Islet precursor cell (in vitro differentiated cells): ENCODE measurements at places on chromosomes 11 and 22.

DNA sequence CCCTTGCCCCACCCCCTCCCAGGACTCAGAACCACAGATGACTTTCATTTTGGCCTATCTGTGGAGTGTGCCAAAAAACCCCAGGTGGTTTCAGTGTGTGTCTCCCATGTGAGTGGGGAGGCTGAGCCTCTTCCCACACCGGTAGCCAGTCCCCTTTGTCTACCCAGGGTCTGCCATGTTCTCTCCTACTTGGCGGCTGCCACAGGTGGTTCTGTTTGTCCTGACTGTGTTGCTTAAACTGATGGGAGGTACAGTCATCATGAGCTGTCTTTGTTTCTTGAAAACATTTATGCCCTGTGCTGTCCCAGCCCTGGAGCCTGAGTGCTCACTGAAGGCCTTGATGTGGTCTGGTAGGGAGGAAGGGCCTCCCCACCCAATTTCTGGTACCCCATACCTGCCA is 39.7 kb upstream of the SUSD2 start:
- DNase-seq, result no peak

- DNase-seq, result no peak
Measured at GRCh38 chr11:133762538-133762937, 82.8 kb downstream of the SPATA19 start.

DNA sequence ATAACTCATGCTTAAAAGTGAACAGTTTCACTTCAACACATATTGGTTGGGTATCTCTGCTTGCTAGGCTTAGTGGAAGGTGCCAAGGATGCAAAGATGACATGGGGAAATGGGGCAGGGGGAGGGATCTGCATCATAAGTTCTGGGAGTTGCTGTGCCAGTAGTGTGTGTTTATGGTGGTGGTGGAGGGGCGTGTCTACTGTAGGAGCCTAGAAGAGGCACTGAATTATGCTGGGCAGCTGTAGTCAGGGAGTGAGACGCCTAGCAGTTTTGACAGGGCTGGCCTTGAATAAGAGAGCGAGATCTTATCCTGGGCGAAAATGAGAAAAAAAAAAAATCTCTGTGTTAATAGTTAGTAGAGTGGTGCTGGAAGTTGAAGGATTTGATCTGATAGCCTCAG is 3.0 kb downstream of the ELMOD1 start:
- DNase-seq, result peak; percentile 61

DNA sequence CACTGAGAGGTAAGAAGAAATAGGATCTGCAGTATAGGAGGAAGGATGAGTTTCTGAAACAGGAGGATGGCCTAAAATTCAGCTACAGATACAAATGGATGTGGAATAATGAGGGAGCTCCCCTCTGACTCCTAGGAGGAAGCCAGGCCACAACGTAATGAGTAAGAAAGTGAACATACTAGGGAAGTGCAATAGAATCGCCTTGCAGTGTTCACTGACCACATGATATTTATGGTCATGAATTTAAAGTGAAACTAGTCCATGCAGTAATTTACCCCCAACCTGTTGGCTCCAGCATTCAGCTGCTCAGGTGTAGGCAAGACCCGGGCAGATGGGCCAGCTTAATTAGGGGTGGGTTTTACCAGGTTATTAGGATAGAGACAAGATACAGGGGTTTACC is 101.7 kb downstream of the DEUP1 start:
- DNase-seq, result no peak

DNA sequence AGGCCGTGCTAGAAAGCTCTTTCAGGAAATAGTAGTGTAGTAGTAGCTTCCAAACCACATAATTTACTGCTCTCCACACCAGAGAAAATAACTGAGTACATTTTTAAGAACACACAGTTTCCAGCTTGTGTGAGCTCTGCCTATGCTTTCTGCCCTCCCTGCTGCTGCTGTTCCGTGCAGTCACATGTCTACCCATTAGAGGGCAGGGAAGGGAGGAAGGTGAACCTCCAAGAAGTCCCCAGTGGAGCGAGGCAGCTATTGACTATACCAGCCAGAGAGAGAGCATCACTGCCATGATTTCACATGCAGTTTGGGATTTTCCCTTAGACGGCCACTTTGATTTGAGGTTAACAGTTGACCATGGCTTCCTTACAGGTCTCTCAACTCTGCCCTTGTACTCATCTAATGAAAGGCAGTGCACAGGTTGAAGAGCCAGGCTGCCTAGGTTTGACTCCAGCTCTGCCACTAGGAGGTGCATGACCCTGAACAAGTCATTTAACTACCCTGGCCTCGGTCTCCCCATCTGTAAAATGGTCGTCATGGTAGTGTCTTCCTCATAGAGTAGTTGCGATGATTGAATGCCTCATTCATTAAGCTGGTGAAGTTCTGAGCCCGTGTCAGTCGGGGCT is 19.7 kb upstream of the CTTN start:
- DNase-seq, result no peak

GRCh38 chr11:68968306-68969250 is 12.2 kb downstream of the MRGPRD start:
- DNase-seq, result peak; percentile 44

GRCh38 chr11:46972343-46972742 is 35.8 kb downstream of the CSTPP1 start:
- no peak for DNase-seq

DNA sequence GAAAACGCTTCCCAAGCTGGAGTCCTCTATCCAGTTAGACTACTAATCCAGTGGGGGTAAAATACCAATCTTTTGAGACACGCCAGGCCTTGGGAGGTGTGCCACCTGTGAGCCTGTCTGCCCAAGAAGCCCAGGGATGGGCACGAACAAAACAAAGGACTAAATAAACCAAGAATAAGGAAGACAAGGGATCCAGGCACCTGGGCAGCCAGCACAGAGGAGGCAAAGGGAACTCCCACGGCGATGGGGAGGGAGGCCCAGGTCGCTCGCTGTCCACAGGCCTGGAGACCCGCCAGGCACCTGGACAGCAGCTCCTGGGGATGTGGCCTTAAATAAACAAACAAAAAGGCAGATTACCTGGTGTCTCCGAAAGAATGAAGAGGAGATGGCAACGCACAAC is 31.4 kb downstream of the LRFN4 start:
- no peak for DNase-seq

- DNase-seq, result no peak
Measured at GRCh38 chr22:19242699-19243098, 48.8 kb downstream of the CLTCL1 start.

DNA sequence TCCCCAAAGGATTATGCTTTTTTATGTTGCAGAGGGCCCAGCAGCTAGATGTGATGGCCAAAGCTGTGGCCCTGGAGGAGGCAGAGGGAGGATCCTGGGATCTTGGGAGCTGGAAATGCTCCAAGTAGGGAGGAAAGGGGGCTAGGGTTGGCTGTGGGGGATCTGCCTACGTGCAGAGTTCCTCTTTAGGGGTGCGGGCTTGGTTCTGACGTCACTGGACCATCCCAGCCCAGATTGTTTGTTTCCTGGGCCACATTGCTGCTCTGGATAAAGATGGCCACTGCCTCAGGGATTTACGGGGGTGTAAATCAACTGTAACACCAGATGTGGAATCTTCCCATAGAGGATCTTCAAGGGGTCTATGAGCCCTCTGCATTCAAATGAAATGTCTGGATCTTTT is 110.3 kb upstream of the SYT13 start:
- DNase-seq, result no peak

GRCh38 chr11:12787847-12788246 is 113.6 kb downstream of the TEAD1 start:
- DNase-seq, result peak; percentile 72

- no peak for DNase-seq
Measured at GRCh38 chr11:35288309-35288708, 131.0 kb downstream of the SLC1A2 start.

GRCh38 chr11:68735646-68736045 is 15.7 kb downstream of the TESMIN start:
- DNase-seq, result peak; percentile 8

- peak; percentile 21 for DNase-seq
Measured at GRCh38 chr22:38943201-38943600, 14.2 kb upstream of the APOBEC3A start.

DNA sequence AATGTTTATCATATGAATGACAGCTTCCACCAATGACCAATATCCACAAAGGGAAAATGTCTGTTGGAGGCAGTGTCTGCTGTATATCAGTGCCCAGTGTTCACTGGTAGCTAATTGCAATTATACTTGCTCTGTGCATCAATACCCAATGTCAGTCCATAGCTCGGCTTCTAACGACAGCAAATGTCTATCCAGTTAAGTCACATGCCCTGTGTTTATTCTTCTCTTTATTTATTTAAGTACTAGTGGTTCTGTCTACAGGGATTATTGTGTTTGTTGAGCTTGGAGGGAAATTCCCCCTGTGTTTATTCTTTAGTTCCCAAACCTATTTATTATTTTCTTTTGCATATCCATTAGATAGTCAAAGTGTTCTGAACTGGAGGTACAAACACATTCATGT is 18.6 kb downstream of the TSKU start:
- no peak for DNase-seq

DNA sequence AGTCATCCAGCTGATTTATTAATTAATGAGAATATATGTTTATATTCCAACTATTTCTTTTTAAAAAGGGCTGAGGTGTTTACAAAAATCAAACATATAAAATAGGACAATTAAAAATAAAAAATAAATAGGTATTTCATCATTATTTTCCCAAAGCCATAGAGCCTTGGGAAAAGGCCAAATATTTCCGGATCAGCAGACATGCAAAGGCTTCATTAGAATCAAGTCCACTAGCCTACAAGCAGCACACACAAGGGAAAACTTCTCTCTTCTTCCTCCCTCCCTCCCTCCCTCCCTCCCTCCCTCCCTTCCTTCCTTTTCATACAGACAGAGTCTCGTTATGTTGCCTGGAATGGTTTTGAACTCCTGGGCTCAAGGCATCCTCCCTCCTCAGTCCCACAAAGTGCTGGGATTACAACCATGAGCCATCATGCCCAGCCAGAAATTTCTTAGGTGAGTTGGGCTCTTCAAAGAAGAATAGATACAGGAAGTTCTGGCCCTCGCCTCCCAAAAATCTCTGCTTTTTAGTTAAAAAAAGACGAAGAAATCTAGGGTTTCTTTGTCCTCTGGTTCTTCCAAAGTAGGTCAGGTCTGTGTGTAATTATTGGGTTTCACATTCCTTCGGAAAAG is 121.2 kb downstream of the SIK3 start:
- DNase-seq, result peak; percentile 86

DNA sequence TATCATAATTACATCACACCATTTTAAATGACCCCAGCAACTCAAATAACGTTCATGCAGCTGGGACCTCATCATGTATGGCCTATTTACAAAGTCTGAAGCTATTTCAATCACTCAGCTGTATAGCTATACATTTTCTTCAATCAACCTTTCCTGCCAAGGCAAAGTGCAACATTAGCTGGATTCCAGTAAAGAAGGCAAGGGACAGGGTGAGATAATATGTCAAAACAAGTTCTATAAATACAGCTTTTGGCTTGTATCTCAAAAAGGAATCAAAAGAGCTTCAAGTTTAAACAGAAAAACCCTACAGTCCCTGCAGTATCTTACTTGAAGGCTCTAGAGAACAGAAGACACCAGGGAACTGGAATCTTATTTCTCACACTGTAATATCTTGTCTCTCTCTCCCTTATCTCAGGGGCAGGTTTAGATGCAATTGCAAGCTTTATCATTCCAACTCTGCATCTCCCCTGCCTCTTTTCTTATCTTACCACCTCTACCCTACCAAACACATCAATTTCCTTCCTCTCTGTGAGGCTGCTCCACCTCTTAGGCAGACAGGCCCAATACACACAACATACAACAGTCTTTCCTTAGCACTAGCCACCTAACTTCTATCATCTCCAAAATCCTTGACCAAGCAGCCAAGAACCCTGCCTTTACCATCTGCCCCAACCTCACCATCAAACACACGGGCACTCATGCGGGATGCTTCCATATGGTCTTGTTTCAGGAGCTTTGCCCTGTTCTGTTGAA is 34.5 kb downstream of the CELF1 start:
- DNase-seq, result no peak

DNA sequence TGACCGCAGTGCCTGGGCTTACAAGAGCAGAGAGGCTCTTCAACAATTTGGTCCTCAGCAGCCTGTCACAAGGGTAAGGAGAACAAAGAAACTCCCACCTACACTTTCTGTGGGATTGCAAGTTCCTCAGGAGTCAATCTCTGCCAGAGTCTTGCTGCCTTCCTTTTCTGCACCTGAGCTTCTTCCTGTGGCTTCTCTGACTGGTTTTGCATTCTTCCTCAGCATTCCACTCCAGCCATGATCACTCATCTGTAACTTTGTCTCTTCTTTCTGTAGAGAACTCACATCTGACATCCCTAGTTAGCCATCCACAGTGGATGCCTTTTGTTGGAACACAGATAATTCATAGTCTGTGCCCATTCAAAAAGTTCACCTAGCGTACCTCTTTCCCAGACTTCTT is 14.2 kb upstream of the OR6A2 start:
- DNase-seq, result no peak

- DNase-seq, result peak; percentile 94
Measured at GRCh38 chr11:14015711-14016110, 53.2 kb downstream of the SPON1 start.
